Fibroblast of lung (primary cell): ENCODE measurements at places on chromosomes 4 and X. TPM values are rescaled to one million over a fixed set of nuclear protein-coding genes. Genes with fewer than 3 reads are reported as not detected.
A peak's percentile ranks its signal among the peaks of the same experiment; 100 is the strongest.

DNA sequence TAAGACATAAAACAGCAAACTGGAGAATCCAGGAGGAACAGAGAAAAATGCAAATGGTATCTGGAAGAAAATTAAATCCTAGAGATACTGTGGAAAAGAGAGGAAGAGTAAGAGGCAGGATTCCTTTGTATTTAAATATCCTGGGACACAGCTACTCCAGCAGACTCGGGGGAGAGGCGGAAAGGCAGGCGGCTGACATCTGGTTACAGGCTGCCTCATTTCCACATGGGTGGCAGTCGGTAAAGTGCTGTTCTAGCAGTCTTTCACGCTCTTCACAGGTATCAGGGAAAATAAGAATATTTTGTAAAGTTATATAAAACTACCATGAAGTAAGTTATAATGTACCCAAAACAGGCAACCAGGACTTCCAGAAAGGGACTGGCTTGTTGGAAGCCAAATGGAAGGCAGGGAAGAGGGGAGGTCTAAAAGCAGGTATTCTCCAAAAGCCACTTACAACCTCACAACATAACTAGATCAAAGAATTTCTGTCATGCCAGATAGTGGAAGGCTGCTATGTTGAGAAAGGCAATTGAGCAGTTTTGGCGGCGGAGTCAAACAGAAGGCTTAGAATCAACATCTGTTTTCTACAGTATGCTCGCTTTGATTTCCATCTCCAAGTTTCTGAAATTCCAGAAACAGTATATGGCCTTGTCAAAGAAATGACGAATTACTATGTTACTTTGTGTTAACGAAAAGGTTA is 1.3 kb upstream of the TIGD2 start:
- peak; percentile 12 for DNase-seq

GRCh38 chrX:13599491-13599890 is 30.1 kb downstream of the EGFL6 start:
- no peak for DNase-seq

- DNase-seq: no peak
Observed at GRCh38 chr4:151581570-151581969, 172.6 kb downstream of the FHIP1A start.

DNA sequence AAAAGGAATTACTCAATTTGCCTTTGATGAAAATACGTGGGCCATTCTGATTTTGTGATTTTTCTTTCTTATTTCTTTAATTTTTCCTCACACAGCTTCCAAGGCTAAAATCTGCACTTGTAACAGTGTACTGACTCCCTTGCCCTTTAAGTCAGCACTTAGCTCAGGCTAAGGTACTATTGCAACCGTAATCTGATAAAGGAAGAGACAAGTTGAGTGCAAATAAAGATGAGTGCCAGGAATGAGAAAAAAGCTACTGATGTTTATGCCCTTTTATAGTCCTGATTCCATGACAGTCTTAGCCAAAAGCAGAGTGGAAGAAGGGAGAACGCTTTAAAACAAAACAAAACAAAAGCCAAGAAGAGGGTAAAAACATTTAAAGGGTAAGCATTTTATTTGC is 6.0 kb downstream of the DMD start:
- no peak for DNase-seq

- DNase-seq: no peak
Observed at GRCh38 chr4:1255699-1256098, 6.8 kb upstream of the CTBP1 start.

DNA sequence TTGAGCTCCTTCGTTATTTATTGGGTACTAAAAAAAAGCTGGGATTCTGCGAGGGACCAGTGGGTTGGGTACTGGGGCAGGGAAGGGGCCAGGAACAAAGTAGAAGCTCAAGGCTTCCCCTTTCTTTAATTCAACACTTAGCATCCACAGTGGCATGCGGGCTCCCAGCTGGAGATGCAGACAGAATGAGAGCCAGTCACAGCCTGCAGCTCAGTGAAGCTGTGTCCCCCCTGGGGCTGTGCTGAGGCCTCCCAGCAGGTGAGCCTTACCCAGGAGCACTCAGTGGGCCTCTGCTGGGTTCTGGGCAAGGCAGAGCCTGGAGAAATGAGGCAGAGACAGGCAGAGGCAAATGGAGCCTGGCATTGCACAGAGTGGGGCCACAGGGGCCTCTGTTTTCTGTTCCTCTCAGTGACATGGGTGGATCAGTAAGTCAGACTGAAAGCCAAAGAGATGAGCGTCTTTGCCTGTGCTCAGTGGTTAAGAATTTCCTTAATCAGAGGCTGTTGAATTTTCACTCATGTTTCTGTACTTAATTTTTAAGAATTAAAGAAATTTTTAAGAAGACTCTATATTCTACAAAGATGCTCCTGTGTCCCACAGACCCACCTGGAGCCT is 181.4 kb upstream of the RBPJ start:
- DNase-seq: no peak

The CDX4 gene
- total RNA-seq: not detected in 2 replicates

The MANBA gene
- 59.1 and 97.9 TPM in 2 replicates for total RNA-seq

The H2BW2 gene
- not detected in 2 replicates for total RNA-seq

The EDNRA gene
- total RNA-seq: 0.77 and 2.0 TPM in 2 replicates
